ENCODE measurements at places on chromosomes 13 and 19.

GRCh38 chr19:616747-617526, 16.4 kb downstream of the POLRMT start:
- DNase-seq, result no peak

DNA sequence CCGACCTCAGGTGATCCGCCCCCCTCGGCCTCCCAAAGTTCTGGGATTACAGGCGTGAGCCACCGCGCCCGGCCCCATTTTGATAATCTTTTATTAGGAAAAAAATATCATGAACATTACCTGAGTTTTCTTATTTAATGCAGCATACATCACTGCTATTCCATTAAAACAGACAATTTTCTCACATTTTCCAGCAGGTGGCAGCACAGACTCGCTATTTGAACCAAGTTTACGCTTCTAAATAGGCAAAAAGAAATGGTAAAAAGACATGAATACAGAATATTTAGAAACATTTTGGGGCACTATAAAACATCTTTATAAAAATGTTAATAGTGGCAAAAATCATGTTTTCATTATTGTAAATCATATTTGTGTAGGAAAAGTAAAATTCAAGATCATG, 903.1 kb downstream of the SLITRK6 start:
- peak; percentile 45 for DNase-seq

DNA sequence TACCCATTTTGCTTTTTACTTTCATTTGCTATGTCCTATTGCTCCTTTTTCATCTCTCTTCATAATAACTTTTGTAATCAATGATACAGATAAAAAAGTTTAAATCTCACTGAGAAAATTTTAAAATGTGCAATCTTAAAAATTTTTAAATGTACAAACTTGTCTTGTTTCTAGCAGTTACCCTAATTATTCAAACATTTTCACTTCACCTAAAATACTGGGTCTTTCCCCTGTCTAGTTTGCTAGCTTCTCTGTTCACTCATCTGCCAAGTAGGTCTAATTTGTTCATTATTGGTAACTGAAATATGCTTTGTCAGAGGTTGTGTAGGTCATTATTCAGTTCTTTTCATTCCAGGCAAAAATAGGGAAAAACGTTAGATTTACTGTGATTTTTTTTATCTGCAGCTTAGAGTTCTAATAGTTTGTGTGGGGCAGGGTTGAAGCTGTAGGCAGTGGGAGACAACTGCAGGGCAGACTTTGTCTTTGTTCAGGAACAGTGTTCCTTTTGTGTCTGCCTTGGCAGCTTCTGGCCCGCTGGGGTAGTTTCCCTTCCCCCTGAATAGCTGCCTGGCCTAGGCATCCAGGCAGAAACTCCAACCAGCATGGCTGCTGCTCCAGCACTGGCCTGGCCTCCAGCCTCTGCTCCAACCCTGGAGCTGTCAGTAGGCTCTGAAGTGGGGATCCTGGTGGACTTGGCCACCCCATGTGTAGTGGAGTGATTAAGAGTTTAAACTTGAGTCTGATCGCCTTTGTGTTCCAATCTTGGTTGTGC, 48.5 kb downstream of the WDFY2 start:
- DNase-seq, result no peak

GRCh38 chr19:31023038-31023437, 326.2 kb downstream of the TSHZ3 start:
- DNase-seq, result no peak

DNA sequence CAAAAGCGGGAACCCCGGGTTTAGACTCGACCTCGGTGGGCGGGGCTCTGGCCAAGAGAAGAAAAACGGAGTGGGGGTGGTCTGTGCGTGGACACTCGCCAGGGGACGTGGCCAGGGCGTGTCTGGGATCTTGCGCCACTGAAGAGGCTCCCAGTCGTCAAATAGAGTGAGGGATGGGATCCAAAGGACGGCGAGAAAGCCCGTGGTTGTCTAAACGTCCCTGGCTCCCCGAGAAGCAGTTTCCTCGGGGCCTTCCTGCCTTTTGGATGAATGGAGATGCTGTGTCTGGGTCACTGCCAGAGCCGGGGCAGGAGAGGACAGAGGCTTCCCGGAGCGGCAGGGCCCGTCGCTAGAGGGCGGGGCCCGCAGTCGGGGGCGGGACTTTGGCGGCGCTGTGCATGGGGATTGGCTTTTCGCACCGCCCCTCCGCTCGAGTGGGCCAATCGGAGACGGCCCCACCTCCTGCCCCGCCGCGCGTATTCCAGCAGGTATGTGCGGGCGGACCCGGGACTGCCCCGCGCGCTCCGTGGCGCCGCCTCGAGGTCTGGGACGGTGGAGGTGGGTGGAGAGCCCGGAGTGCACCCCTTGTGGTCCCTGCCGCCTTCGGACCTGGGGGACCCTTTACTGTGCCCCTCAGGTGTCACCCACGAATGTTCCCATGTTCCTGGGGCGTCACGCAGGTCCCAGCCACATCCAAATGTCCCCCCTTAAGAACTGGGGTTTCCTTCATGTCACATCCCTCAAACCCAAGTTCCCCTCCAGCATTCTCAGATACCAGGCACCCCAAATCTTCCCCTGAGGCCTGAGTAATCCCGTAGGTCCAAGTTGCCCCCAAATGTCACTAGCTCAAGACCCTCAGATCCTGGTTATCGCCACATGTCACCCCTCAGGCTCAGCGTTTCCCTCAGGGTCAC, 38.3 kb downstream of the ZSWIM4 start:
- peak; percentile 85 for DNase-seq

- DNase-seq, result peak; percentile 100
Measured at GRCh38 chr19:9309974-9310446, 372 bp upstream of the ZNF699 start.

DNA sequence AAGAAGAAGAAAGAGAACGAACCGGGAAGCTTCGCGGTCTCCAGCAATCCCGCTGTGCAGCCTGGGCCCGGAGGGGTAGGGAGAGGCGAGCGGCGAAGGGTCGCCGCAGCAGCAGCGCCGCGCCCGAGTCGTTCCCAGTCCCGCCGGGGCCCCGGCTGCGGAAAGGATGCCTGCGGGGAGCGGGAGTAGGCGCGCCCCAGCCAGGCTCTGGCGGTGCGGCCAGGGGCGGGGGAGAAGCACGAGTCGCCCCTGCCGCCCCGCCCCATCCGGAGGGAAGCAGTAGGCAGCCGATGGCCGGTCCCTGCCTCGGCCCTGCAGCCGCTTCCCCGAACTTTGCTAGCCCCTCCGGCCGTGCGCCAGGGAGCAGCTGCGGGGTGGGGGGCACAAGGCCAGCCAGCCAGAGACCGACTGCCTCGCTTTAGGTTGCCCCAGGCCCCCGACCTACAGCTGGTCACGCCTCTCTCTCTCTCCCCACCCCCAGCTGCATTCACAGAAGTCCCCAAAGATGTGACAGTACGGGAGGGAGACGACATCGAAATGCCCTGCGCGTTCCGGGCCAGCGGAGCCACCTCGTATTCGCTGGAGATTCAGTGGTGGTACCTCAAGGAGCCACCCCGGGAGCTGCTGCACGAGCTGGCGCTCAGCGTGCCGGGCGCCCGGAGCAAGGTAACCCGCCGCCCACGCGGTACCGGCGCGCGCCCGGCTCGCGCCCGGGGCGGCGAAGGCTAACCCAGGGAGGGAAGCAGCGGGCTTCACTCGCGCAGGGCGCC, 1.1 kb downstream of the VSTM2B start:
- no peak for DNase-seq

GRCh38 chr13:113022745-113023574, 53.9 kb downstream of the MCF2L start:
- DNase-seq, result no peak

GRCh38 chr19:46697204-46697960, 19.5 kb downstream of the PRKD2 start:
- DNase-seq, result no peak

DNA sequence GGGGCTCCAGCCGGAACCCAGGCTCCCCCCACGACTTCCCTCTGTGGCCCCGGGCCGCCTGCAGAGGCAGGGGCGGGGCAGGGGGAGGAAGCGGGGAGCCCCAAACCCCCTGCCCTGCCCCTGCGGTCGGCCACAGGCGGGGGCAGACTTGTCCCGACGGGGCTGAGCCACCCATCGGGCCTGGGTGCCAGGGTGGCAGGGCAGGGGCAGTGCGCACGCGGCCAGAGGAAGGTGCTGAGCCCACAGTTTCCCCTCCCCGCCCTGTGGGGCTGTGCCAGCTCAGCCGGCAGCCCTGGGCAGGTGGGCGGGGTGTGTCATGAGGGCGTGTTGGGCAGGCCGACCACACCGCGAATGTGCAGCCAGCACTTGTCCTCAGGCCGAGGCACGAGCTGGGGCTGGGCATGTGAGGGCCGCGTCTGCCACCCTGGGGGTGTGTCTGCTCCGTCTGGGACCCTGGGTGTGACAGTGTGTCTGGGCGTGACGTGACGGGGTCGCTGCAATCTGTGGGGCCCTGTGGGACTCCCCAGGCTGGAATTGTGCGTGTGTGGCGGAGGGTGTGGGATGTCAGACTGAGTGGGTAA, 17.7 kb downstream of the CCDC97 start:
- DNase-seq, result peak; percentile 38

DNA sequence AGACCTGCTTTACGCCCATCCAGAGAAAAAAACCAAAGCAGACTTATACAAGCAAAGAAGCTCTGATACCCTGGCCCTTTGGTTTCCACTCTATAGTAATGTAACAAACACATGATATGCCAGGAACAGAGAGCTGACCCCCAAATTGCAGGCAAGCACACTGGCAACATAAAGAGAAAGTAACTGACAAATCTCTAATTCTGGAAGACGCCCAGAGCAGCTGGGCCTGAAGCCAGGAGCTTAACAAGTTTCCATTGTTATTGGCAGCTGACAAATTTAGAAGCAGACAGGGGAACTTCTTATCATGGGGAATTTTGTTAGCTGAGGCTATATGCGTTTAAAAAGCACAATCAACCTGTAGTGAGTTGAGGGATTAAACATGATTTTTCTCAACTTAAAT, 158.0 kb downstream of the DLEU7 start:
- peak; percentile 17 for DNase-seq

GRCh38 chr13:29101409-29101808, 281.3 kb downstream of the MTUS2 start:
- no peak for DNase-seq

DNA sequence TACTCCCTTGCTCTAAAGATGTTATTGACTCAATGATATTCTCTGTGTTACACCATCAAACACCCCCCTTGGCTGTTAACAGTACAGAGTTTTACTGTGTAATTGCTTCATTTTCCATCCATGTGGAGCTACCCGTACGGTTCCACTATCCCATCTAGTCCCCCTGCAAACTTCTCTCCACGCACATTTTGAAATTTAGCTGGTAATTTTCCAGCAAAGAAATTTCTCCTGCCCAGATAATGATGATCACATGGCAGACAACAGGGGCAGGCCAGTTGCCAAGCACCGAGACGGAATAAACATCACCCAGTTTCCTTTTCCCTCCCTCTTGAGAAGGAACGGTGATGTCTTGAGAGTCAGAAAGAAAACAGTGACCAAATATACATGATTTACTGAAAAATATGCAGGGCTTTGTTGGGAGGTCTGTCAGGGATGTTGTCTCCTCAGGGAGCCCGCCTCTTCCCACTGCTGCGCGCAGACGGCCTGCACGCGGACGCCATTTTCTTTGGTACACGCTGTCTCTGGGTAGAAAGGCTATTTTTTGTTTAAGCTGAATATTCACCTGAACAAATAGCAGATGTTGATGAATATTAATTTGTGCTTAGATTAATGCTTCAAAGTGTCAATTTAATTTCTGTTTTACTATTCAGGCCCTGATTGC, 109.9 kb downstream of the OLFM4 start:
- no peak for DNase-seq

DNA sequence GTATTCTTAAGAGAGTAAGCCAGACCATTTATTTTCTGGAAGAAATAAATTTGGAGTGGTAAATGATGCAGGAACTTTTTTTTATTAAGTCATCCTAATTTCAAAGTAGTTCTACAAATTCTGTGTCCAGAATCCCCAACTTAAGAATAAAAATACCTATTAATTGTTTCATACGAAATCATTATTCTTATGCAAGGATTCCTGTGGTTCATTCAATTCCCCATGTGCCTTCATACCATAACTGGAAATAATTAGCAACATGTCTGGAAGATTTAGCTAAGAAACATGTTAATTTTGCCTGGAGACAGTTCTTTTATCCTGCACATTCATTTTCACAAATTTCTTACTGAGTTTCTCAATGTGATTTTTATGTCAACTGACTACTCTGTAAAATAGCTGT, 408.6 kb downstream of the PCDH9 start:
- no peak for DNase-seq

- DNase-seq, result no peak
Measured at GRCh38 chr13:52850072-52850395, 1.6 kb upstream of the PCDH8 start.

- DNase-seq, result no peak
Measured at GRCh38 chr19:15934332-15935078, at the start of gene CYP4F11. CYP4F11 (minus strand) TSS chr19:15934529; CDS start chr19:15934408, 121 bp downstream.

DNA sequence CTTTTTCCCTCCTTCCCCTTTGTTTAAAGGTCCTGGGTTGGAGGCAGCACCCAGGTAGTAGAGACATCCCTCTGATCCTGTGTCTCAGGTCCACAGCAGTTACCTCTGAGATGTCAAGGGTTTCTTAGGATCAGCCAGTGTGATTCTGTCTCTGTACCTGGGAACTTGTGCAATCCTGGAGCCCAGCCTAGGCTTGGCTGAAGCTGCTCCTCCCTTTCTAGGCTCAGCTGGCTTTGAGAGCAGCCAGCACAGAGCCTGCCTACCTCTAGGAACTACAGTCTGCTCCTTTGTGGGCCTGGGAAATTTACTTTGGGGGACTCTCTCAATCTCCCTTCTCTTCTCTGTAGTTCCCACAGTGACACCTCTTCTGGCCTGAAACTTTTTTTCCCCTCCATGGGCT, 171.6 kb downstream of the MTUS2 start:
- no peak for DNase-seq

- no peak for DNase-seq
Measured at GRCh38 chr13:112522578-112522977, 65.4 kb downstream of the TUBGCP3 start.

DNA sequence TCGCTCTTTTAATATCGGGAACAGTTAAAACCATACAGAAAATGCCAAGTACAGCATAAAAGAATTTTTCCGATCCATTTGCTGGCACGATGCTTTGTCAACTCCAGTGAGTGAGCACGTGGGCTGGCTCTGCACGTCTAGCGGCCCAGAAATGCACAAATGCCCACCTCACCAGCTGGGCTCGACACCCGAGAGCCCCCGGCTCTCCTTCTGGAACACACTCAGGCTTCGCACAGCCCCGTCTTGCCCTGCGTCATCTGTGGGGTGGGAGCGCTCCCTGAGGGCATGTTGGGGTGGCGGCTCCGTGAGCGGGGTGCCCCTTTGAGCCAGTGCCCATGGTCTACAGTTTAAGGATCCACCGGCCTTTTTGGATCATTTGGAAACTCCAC, 24.5 kb downstream of the ATP4B start:
- no peak for DNase-seq

GRCh38 chr19:19871932-19872331, 6.2 kb downstream of the ZNF253 start:
- no peak for DNase-seq

DNA sequence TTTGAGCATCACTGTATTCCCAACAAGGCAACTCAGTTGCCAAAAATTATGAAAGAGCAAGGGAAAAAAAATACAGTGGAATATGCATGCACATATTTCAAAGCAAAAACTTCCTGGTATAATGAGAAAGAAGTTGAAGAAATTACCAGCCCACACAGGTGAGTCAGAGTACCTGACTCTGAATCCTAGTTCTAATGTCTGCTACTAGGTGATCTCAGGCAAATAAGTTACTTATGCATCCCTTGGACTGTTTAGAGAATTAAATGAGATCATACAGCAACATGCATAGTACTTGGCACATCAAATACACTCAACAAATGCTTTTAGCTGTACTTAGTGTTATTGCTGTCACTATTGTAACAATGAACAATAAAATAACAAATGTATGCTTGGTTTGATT, 144.9 kb downstream of the MIPEP start:
- DNase-seq, result no peak

- DNase-seq, result no peak
Measured at GRCh38 chr13:22757530-22758120, 423.2 kb upstream of the SGCG start.
